SHP77 (cell line): ENCODE measurements at places on chromosomes 5 and 9.

DNA sequence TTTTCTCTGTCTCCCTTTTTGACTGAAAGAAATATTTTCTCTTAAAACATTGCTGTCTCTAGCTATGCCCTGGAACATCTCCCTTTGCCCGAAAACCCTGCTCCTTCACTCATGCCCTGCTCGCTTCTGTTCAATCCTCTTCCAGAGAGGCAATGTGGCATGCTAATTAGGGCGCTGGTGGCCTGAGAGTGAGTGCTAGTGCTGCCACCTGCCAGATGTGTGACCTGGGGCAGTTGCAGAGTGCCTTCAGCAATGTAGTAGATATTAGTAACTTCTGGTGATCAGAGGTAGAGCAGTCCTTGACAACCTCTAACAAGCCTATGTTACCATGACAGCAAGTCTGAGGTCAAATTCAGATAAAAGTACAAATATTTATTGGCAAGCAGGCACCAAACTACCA is 119.5 kb upstream of the OSMR start:
- DNase-seq = no peak

DNA sequence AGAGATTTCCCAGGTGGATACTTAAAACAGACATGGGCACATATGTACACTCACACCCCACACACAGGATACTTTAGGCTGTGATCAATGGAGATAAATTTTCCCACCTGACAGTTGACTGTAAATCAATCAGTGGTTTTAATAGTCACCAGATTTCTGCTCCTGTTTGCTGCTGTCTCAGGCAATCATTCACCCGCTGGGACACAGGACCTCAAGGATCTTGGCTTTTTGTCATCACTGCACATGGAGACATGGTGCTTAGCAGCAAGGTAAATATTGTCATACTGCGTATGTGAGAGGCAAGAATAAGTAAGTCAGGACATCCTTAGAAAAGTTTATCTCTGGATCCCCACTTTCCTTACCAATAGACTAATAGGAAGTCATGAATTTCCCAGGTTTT is 60.8 kb upstream of the KLF9 start:
- DNase-seq = no peak

DNA sequence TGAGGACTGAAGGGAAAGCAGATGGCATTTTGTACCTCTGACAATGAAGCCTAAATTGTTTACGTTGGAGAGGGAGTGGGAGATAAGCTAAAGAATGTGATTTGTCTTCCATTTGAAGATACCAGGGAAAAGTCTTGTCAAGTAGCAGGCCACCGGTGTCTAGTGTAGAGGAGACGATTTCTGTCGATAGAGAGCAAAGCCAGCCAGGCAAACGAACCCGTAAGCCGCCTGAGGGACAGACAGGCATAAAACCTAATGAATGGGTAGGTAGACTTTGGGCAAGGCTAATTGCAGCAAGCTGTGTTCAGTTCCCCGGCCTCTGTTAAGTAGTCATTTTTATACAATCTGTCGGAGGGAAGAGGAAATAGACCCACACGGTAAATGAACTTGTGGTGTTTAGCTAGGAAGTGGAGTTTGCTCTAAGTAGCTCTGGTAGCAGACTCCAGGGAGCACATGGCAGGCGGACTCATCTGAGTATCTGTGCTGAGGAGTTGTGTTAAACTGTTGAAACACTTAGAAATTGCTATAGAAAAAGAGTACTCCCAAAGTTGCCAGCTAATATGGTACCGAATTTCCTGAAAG is 28.8 kb downstream of the SMARCA2 start:
- DNase-seq = no peak

DNA sequence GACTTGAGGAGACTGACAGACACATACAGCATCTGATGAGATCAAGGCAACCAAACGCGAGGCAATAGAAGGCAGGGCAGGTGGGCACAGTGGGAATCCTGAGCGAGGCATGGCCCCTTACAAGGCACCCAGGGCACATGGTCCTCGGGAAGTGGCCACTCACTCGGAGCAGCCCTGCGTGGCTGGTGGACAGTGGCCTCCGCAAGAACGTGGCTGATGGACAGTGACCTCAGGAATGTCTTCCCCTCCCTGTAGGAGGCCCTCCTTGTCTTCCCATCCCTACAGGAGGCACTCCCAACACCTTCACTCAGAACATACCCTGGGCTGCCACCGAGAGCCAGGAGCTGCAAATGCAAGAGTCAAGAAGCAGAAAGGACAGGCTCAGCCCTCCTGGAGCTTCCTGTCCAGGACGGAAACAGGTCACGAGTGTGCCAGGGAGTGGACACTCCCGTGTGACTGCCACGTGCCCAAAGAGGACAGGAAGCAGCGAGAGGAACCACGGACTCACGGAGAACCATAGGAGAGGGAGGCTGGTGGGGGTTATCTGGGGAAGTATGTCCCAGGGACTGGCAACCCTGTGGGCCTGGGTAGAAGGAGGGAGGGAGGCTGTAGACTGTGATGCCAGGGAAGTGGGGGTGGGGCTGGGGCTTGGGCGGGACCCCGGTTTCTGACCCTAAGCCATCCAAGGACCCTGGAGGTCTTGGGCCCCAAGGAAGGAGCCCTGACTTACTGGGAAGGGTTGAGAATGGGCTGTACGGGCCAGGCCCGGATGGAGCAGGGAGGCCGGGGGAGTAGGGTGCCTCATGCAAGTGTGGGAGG is 321.9 kb upstream of the IRX4 start:
- DNase-seq = no peak

DNA sequence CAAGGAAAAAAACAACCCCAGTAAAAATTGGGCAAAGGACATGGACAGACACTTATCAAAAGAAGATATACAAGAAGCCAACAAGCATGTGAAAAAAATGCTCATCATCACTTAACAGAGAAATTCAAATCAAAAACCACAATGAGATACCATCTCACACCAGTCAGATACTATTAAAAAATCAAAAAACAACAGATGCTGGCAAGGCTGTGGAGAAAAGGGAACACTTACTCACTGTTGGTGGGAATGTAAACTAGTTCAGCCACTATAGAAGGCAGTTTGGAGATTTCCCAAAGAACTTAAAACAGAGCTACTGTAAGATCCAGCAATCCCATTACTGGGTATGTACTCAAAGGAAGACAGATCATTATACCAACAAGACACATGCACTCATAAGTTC is 157.4 kb downstream of the EDIL3 start:
- no peak for DNase-seq

DNA sequence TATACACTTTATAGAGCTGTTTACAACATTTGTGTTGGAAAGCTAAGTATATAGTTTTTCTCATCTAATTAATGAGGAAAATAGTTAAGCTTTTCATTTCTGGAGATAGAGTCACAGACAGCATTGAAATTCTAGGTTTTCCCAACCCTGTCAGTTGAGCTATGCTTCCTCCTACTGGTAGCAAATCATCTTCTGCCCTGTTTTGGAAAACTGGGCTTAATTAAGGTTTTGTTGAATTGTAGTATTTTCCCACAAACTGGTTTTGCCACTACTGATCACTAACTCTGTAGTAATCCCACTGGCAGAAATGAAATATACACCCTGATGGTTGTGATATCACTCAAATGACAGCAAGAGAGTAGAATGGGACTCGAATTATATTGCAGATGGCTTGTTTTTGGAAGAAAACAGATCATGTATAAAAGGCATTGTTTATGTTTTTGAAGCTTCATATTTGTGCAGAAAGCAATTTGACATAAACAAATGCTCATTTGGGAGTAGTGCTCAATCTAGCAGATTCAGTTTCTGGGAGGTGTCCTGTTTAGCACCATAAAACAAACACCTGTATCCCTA is 46.6 kb downstream of the CD180 start:
- no peak for DNase-seq

DNA sequence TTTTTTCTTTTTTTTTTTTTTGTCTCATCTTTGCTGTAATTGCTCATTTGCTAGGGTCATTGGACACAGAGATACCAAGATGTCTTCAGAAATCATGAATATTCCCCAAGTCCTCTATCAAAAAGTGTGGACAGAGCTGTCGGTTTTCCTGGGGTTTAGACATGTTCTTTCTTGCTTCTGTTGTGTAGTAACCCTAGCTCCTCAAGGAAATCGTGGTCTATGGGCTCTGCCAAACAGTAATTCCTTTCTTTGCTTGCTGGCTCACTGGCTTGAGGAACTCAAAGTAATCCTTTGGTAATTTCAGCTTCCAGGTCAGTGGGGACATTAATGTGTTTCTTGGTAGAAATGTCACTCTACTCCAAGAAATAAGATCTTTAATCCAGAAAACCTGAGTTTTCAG is 101.7 kb downstream of the TMC1 start:
- DNase-seq = no peak

- no peak for DNase-seq
Observed at GRCh38 chr5:7917130-7918123, 48.5 kb downstream of the MTRR start.

DNA sequence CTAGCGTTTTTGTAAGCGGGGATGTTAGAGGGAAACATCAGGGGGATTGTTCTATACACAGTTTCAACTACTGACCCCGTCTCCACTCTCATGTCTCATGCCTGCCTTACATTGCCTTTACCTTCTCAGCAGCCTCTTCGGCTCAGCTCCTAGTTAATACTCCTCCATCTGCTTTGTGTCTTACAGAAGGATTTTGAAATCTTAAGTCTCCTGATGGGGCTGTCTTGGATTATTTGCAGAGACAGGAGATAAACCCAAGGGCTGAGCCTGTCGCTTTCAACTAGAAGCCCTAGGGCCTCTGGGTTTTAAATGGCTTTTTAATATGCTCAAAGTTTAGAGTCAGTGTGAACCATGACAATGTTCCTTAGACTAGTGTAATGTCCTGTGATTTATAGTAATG is 161.5 kb downstream of the CARTPT start:
- DNase-seq = no peak

DNA sequence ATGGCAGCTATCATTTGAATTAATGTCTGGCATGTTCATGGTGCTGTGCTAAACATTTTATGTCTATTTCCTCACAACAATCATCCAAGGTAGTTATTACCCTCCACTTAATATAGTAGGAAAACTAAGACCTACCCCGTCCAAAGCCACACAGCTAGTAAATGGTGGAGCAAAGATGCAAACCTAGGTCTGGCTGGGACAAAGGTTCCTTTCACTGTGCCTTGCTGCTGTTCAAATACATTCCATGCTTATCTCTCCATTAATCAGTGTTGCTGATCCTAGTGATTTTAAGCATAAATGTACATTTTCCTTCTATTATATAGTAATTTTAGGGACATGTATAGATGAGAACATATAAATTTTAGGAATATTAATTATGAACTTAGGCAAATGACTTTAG is 38.7 kb downstream of the CCDC125 start:
- DNase-seq = no peak

- DNase-seq = no peak
Observed at GRCh38 chr5:98206566-98206965, 566.9 kb upstream of the RGMB start.

DNA sequence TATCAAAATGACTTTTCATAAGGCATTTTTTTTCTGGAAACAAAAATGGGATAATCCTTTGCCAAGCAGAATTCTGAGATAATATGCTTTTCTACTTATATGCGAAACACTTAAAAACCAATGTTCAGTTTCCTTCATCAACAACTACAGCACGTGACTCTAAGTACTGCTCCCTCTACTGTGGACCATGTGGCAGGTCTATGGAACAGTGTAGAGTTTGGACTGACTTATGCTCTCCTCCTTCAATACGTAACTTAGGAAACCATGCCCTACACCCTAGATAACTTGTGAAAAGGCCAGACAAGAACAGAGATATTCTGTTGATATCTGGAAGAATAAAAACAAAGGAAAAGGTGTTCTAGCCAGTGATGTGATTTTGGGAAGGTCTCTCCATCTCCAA is 111.3 kb upstream of the GNA14 start:
- DNase-seq = no peak

- DNase-seq = peak; percentile 54
Observed at GRCh38 chr5:179762079-179762780, 29.6 kb downstream of the MAML1 start.

DNA sequence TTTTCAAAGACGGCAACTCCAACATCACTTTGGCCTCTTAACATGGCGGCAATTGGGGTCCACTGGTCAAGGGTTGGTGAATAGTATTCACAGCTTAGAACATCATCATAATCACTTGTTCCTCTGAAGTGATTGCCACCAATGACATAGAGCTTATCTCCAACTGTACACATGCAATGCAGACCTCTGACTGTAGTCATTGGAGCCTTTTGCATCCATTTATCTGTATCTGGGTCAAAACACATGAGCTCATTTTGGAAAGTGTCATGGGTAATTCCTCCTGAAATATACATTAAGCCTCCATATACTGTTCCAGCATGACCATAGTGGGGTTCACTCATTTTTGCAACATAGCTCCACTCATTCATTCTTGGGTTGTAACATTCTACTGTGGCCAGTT is 2.0 kb downstream of the KLHL9 start:
- no peak for DNase-seq

DNA sequence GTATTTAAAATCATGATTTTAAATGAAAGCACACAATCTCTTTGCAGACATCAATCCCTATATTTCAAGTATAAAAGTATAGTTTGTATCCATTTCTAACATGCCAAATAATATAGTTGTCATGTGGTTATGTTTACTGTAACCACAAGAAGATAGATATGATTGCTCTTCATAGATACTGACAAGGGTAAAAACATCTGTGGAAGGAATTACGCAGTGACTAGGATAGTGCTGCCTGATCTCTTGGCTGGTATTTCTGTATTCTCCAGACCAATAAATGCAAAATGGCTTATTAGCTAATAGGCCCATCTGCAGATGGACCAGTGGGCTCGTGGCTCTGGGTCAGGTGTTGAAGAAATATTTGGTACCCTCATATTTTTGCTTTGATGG is 34.9 kb upstream of the FBN2 start:
- no peak for DNase-seq

GRCh38 chr5:171629628-171630349 is 155.8 kb upstream of the SMIM23 start:
- DNase-seq = no peak

DNA sequence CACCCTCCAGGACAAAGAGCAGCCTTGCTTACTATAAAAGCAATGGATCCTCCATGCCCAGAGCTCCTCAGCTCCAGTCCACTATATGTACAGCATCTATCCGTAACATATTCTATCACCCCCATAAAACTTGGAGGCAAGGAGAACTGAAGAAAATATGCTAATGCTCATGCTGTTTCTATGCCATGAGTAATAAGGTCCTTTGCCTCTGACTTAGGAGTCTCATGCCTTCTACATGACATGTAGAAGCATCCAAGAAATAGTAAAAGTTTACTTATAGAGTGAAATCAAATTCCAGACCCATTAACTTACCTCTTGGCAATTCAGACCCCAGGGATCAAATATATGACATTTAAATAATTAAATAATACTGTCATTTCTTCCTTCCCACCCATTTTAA is 33.7 kb downstream of the SSBP2 start:
- no peak for DNase-seq
